ENCODE measurements at places on chromosomes 2 and 18. TPM values are rescaled to one million over a fixed set of nuclear protein-coding genes. Genes with fewer than 3 reads are reported as not detected.

MBD1 gene
- 107 TPM for total RNA-seq

KCNG2 gene
- not detected for total RNA-seq

SLC9A4 gene
- 1.4 TPM for total RNA-seq

PDE6D gene
- 30.2 TPM for total RNA-seq

MEP1B gene
- not detected for total RNA-seq

GRCh38 chr2:78455586-78455985 lies 569.9 kb upstream of the REG3G start:
- no peak overlapping the region for H3K27ac ChIP-seq
- DNase-seq: no peak
- no peak overlapping the region for H3K4me3 ChIP-seq
- H3K4me1 ChIP-seq: no peaks in the 10 kb centered on the region

GRCh38 chr2:23042216-23042906 lies 342.6 kb upstream of the KLHL29 start:
- H3K4me1 ChIP-seq: peaks cover 11% of the 10 kb centered on the region
- no peaks in the 10 kb centered on the region for H3K36me3 ChIP-seq
- peak overlapping the region; percentile 55 for H3K27ac ChIP-seq
- no peak overlapping the region for H3K4me3 ChIP-seq

- peaks cover 67% of the 10 kb centered on the region for H3K4me1 ChIP-seq
- peak overlapping the region; percentile 86 for H3K27ac ChIP-seq
- peaks cover 3% of the 10 kb centered on the region for H3K36me3 ChIP-seq
- H3K27me3 ChIP-seq: no peaks in the 10 kb centered on the region
- no peak for DNase-seq
These were observed 3.5 kb downstream of the ACTR2 start for GRCh38 chr2:65231121-65231520.

GRCh38 chr2:240806006-240806405 lies 14.0 kb downstream of the KIF1A start:
- H3K27ac ChIP-seq: no peak overlapping the region
- DNase-seq: no peak
- H3K4me3 ChIP-seq: no peak overlapping the region
- H3K4me1 ChIP-seq: no peaks in the 10 kb centered on the region
- no peaks in the 10 kb centered on the region for H3K27me3 ChIP-seq

DNA sequence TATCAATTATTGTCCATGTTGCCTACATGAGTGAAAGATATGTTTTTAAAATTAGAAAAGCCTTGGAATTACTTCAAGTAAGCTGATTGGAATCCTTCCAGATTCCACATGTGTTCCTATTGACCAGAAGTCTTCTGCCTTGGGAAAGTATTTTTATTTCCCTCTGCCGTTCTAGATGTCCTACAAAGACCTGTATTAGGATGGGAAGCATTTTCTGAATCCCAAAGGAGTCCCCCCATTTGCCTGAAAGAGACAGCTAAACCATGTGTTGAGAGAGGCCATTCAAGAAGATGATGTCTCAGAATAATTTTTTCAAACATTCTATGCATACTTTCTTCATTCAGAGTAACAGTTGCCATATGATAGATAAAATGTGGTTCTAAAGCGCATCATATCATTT lies 19.0 kb upstream of the MYO1B start:
- DNase-seq: no peak
- H3K4me1 ChIP-seq: no peaks in the 10 kb centered on the region
- H3K4me3 ChIP-seq: no peak overlapping the region
- H3K27me3 ChIP-seq: no peaks in the 10 kb centered on the region
- no peak overlapping the region for H3K27ac ChIP-seq

DNA sequence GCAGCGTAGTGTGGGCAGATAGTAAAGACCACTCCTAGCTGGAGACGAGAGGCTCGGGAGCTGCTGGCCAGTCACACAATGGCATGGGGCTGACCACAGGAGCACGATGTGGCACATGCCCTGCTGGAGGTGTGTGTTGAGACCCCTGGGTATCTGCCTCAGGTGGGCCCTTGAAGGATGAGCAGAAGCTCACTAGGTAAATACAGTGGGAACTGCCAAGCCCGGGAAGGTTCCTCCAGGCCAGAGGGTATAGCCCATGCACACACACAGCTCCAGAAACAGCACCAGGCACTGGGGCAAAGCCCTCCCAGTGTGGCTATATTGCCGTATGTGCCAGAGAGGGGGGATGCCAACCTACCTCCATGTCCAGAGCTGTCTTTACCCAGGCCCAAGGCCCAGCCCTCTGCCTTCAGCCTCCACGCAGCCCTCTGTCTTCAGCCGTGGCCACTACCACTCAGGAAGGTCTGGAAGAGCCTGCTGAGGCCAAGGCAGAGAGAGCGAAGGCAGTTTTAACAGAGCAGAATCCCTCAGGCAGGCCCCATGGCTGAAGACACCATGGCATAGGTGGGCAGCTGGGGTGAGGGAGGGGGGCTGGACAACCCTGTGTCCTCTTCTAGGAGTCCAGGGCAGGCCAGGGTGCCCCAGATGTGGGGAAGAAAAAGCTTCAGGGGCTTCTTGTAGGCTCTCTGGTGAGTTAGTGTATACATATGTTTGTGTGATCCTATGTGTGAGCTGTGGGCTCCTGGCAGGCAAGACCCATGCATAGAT lies 7.0 kb upstream of the ARID5A start:
- no peak for DNase-seq
- peak overlapping the region; percentile 77 for H3K4me3 ChIP-seq
- no peaks in the 10 kb centered on the region for H3K27me3 ChIP-seq
- H3K4me1 ChIP-seq: peaks cover 54% of the 10 kb centered on the region
- H3K27ac ChIP-seq: peak overlapping the region; percentile 94
